ENCODE measurements at places on chromosomes 16 and 17. TPM values are rescaled to one million over a fixed set of nuclear protein-coding genes. Genes with fewer than 3 reads are reported as not detected.
A peak's percentile ranks its signal among the peaks of the same experiment; 100 is the strongest.

DNA sequence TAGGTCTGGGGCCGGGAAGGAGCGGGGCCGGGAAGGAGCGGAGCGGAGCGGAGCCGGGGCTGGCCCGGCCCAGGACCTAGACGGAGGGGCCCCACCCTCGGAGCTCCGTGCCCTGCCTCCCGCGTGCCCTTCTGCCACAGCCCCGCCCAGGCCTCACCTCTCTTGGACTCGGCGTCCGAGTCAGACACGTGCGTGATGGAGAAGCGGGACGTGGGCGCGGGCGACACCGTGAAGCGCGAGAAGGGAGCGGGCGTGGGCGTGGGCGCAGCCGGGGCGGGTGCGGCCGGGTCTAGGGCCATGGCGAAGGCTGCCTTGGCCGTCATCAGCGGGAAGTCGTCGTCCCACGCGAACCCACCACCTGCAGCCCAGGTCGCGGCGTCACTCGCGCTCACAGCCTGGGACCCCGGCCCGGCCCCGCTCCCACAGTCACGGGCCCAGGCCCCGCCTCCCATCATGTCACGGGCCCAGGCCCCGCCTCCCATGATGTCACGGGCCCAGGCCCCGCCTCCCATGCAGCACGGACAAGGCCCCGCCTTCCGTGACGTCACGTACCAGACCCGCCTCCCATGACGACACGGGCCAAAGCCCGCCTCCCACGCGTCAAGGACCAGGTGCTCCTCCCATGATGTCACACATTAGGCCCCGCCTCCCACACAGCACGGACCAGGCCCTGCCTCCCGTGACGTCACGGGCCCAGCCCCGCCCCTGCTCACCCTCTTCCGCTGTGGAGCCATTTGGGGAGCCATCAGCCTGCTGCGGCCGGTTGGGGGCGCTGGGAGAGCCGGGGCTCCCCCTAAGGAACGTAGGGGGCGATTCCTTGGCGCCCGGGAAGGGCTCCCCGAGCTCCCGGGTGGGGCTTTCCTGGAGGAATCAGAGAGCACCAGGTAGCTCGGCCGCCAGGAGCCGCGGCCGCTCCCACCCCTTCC, 45.8 kb upstream of the PVALEF start:
- peak; percentile 62 for DNase-seq

DNA sequence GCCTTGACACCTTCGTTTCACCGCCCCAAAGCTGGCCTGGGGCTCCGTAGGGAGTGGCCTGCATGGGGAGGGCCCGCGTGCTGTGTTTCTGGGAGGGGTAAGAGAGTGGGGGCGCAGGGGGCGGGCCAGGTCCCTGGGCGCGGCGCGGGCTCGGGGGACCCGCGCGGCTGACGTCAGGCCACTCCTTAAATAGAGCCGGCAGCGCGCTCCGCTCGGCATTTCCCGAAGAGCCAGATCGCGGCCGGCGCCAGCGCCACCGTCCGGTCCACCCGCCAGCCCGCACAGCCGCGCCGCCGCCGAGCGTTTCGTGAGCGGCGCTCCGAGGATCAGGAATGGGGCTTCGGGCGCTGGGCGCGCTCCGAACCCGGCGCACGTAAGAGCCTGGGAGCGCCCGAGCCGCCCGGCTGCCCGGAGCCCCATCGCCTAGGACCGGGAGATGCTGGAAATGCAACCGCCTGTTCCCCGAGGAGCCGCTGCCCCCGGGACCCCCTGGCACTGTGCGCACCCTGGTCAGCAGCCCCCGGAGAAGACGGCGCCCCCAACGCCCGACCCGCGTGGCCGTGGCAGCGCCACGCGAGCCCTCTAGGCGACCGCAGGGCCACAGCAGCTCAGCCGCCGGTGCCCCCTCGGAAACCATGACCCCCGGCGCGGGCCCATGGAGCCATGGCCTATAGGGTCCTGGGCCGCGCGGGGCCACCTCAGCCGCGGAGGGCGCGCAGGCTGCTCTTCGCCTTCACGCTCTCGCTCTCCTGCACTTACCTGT, at the start of gene HS3ST2:
HS3ST2 (plus strand) TSS at position 215 of the 763 bp plus-strand sequence; CDS start at position 664, 449 bp downstream.
- no peak for DNase-seq

- no peak for DNase-seq
Observed at GRCh38 chr16:51682905-51683304, 531.8 kb upstream of the SALL1 start.

- no peak for DNase-seq
Observed at GRCh38 chr16:84658690-84659089, 10.4 kb downstream of the KLHL36 start.

DNA sequence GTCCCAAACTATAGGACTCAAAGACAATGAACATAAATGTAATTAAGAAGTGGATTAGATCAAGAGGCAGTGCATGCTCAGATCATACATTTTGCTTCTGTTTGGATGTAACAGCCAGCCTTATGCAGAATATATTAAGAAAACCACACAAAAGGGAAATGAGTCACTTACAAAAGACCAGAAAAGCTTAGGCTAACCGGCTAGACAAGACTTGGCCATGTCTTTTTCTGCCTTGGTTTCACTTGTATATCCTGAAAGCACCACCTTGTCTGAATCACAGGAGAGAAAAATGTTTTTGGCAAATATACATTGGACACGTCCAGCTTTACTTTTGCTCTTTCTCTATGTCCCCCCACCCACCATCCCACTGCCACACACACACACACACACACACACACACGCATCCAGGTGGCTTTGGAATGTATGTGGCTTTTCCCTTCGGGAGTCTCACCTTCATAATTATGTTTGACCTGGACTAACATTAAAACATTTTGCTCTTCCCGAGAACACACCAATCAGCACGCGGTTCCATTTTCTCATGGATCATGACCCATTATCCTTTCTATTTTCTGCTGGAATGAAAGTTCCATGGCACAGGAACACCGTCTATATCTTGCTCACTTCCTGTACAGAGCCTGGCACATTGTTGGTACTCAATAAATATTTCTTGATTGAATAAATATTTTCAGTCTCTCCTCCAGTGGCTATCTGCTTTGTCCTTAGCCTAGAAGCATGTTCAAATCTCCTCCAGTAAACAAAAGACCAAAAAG, 64.6 kb downstream of the CDK5R1 start:
- DNase-seq: no peak

DNA sequence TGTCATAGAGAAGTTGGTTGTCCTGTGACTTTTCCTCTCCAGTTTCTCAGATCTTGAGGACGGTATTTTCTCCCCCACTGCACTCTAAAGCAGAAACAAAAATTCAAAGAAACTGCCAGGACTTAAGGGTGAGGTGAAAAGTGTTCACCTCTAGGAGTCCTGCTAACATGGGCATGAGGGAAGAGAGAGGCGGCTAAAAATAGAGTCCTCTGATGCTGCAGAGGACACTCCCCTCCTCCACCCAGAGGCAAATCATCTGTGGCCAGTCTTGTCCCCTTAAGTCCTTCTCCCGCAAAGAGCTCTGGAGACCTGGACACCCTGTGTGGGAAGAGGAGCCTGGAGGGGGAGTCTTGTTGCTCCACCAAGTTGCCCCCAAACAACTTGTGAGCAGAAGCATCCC, 4.7 kb upstream of the DDX19A start:
- DNase-seq: no peak

DNA sequence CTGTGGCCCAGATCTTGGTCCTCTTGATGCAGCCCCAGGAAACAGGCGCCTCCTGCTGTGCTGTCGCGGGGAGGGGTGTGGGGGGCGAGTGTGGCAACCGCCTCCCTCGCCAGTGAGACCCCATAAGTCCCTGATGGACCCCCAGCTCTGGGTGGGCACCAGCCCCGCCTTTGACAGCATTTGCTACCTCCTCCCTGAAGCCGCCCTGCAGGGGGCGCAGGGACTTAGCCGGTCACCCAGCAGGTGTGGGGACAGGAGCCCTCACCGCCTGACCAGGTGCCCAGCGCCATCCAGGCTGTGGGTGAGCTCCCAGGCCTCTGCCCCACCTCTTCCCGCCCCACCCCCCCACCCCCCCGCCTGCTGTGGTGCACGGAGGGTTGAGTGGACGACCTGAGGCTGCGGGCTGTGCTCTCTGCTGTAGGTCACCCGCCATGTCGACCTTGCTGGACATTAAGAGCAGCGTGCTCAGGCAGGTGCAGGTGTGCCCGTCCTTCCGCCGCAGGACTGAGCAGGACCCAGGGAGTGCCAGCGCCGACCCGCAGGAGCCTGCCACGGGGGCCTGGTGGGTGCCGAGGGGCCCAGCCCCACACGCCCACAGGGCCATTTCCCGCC, 4.8 kb downstream of the BAIAP3 start:
- DNase-seq: no peak

DNA sequence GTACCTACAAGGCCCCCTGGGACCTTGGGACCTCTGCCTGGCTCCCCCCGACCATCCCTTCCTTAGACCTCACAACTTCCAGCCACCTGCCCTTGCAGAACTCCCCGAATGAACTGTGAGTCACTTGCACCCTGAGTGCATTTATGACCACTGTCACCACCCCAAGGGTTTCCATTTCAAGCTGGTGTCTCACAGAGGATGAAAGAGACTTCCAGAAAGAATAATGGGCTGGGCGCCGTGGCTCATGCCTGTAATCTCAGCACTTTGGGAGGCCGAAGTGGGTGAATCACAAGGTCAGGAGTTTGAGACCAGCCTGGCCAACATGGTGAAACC, 124.5 kb upstream of the CIBAR2 start:
- DNase-seq: no peak

GRCh38 chr16:7612671-7613070, 280.0 kb downstream of the RBFOX1 start:
- no peak for DNase-seq

DNA sequence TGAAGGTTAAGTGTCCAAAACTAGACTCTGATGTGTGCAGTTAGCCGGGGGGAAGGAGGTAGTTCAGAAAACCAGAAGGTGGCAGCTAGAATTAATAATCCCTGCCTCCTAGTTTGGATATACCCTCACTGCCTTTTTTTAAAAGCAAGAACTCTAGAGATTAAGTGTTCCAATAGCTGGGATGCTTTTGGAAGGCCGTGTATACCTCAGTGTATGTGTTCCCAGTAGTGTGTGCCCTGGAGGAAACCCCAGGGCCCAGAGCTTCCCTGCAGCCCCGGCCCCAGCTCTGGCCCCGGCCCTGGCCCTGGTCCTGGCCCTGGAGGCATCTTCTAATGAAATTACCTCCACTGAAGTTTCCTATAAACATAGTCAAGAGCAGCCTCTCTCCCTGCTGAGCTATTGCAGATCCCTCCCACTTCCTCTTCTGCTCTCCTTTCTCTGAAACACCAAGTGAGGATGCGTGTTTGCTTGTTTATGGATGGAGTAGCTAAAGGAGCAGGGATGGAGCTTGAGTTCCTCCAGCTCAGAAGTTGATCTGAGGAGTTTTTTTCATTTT, 130.7 kb downstream of the PRKCA start:
- DNase-seq: no peak

DNA sequence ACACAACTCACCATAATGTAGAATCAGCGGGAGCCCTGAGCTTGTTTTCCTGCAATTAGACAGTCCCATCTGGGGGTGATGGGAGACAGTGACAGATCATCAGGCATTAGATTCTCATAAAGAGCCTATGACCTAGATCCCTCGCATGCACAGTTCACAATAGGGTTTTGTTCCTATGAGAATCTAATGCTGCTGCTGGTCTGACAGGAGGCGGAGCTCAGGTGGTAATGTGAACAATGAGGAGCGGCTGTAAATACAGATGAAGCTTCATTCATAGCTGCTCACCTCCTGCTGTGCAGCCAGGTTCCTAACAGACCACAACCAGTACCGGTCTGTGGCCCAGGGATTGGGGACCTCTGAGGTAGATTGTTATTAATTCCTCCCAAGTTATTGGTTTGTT, 2.9 kb upstream of the DOK4 start:
- no peak for DNase-seq

- no peak for DNase-seq
Observed at GRCh38 chr17:67519801-67520251, 142.7 kb downstream of the PITPNC1 start.

- no peak for DNase-seq
Observed at GRCh38 chr16:27269300-27270150, 953 bp upstream of the NSMCE1 start.

DNA sequence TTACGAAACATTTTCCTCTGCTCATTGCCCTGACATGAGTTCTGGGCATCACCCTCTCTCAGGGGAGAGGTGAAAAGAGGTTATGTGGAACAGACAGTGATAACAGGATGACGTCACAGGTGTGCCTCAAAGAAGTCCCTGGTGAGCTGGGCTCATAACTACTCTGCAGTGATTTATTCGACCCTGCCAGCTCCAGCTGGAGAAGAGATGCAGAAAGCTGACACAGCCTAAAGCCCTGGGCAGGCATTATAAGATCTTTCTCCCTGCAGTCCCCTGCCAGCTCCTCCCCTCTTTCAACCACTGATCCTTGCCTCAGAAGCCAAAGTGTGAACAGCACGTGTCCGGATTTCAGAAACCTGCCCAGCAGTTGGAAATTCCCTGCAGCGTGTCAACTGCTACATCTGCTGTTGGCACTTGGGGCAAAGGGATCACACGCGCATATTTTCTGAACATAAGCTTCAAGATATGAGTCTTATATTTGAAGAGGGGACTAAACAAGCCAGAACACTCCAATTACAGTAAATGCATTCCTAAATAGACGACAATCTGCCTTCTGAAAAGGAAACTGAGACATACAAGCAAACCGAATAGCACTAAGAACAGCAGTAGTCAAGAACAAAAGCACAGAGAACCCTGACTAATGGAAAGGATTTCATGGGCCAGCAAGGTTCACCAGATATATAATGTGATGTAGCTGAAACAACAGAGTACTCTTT, 80.5 kb downstream of the SMG6 start:
- no peak for DNase-seq

DNA sequence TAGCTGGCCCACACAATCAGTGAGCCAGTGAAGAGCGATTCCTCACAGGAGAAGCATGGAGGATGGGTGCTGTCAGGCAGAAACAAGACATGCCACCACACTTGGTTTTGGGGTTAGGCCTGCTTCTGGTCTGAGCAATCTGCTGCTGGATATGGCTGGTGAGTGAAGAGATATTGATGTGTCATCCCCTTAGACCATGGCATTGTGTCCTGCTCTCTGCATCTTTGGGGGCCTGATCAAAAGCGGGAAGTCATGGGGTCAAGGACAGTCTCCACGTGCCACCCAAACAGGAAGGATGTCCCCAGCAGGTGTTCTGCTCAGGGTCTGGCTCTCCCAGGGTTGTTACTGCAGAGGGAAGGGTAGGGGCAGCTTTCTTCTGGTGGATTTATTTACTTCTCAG, 140.7 kb downstream of the PRKCB start:
- no peak for DNase-seq

- DNase-seq: no peak
Observed at GRCh38 chr16:12150600-12150999, 174.1 kb downstream of the SNX29 start.

TEX19 gene
- not detected for total RNA-seq

ACSM5 gene
- total RNA-seq: 0.32 TPM

NPIPA3 gene
- total RNA-seq: 3.0 TPM

KRT39 gene
- total RNA-seq: not detected

PDILT gene
- not detected for total RNA-seq

CFAP97D1 gene
- total RNA-seq: not detected

All from urinary bladder (tissue), 4 donors.